Renal pelvis (tissue), 12 donors: ENCODE measurements at places on chromosomes 4 and X.

DNA sequence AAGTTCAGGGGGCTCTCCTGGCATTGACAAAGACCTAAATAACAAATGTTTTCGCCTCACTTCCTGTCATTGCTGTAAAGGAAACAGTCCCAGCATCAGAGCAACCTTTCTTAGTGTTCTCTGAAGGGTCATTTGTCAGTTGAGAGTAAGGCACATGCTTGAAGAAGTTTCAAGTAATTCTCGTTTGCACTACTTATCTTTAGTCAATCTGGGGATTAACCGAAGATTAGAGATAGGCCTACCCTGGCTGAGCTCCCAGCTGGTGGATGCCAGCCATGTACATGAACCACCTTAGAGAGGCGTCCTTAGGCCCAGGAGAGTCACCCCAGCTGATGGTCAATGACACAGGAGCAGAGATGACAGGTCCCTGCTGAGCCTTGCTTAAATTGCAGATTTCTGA lies 189.9 kb upstream of the PGRMC2 start:
- DNase-seq: no peak

- no peak for DNase-seq
Observed at GRCh38 chr4:19999775-20000414, 251.8 kb upstream of the SLIT2 start.

- DNase-seq: no peak
Observed at GRCh38 chr4:71113294-71113693, 119.8 kb downstream of the DCK start.

DNA sequence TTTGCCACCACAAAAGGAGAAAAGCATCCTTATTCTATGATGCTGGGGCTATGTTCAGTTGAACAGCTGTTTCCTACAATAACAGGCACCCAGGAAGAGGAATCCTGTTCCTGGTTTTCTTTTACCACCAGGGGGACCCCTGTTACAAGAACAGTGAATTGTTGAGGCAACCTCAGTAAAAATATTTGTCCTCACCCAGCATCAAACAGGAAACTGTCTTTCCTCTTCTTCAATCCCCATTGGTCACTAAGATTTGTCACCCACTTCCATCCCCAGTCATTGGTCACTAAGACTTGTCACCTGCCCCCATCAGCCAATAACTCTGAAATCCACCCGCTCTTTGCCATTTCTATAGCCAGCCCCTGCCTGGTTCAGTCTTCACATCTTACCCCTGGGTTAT lies 143.5 kb upstream of the GALNT7 start:
- DNase-seq: peak; percentile 61

GRCh38 chrX:134025986-134026545 lies 40.7 kb upstream of the GPC3 start:
- DNase-seq: no peak

GRCh38 chrX:68299898-68300297 lies 133.4 kb downstream of the OPHN1 start:
- DNase-seq: no peak

DNA sequence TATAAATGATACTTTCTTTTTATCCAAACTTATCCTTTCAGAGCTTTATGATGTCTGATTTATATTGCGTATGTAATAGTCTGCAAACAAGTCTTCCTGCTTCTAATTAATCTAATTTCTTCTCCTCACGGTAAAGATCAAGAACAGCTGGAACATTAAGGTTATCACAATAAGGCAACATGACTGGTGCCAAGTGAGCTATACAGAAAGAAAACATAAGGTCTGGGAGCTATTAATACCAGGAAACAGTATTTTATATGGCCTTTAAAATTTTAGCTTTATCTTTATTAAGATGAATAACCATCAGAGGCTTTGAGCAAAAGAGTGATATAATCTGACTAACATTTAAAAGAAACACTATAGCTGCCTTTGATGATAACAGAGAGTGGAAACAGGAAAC lies 28.7 kb upstream of the CABS1 start:
- peak; percentile 65 for DNase-seq

- DNase-seq: no peak
Observed at GRCh38 chr4:92636038-92636806, 332.5 kb downstream of the GRID2 start.
